ENCODE measurements at places on chromosomes 1 and 21.

DNA sequence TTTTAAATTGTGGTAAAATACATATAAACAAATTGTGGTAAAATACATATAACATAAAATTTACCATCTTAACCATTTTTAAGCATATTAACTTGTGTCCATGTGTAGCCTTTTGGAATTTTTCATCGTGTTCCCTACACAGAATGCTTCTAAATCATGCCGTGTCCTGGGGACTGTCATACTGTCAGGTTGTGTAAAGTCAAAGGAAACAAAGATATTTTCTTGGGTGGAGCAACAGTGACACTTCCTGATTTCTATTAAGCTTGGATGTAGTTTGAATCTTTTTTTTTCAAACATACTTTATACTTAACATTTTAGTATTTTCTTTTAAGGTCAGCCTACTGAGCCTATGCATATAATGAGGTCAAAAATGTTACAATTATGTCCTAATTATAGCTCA, 32.3 kb downstream of the DOP1B start:
- DNase-seq = no peak

- no peak for DNase-seq
Observed at GRCh38 chr1:21634806-21635535, 34.2 kb downstream of the RAP1GAP start.

GRCh38 chr1:103177108-103177775, 68.9 kb upstream of the COL11A1 start:
- no peak for DNase-seq

GRCh38 chr1:226575739-226576378, 27.3 kb downstream of the STUM start:
- DNase-seq = no peak

GRCh38 chr1:31425301-31426081, 12.5 kb downstream of the SERINC2 start:
- no peak for DNase-seq

DNA sequence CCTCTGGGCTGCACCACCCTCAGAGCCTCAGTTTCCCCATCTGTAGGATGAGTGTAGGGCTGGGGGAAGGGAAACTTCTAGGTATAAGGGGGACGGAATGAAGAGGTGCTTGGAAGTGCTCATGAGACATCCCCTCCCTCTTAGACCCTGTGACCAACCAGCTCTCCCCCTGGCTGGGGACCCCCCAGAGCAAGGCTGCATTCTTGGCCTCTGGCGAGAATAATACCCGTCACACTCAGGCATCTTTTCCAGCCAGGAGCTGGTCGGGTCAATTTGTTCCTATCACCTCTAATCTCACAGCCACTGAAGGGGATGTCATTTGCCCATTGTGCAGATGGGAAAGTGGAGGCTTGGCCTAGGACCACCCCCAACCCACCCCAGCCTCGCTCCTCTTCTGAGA, 443.0 kb downstream of the PTPRU start:
- DNase-seq = no peak

DNA sequence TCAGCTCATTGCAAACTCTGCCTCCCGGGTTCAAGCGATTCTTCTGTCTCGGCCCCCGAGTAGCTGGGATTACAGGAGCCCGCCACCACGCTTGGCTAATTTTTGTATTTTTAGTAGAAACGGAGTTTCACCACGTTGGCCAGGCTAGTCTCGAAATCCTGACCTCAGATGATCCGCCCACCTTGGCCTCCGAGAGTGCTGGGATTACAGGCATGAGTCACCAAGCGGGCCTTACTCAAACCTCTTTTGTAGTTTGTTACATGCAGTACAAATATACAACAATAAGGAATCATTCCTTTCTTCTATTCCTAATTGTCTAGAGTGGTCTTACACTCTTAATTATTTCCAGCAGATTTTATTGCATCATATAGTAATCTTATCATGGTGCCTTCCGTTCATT, 16.6 kb downstream of the SPATA17 start:
- no peak for DNase-seq

- no peak for DNase-seq
Observed at GRCh38 chr1:27868556-27868931, 3.8 kb upstream of the THEMIS2 start.

DNA sequence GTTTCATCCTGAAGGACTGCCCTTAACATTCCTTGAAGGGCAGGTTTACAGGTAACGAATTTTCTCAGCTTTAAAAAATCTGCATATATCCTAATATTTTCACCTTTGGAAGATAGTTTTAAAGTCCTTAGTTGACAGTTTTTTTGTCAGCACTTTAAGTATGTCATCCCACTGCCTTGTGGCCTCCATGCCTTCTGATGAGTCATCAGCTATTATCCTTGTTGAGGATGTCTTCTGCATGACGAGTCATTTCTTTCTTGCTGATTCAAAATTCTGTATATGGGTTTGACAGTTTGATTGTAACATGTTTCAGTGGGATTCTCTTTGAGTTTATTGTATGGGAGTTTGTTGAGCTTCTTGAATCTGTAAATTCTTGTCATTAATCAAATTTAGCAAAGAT, 500.6 kb downstream of the DISC1 start:
- no peak for DNase-seq

DNA sequence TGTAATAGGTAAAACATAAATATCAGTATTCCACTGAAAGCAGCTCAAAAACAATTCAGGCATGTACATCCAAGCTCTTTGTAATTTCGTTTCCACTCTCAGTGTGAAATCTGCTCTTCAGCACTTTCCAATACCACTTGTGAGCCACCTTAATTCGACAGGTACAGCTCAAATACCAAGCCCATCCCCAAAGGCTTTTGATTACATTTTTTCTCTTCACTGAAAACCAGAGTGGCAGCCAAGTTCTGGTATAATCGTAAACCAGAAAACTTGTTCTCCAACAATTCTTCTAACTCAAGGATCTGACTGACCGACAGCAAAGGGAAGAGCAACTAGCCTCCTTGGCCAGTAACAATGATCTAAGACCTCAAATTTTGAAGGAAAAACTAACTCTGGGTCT, 36.8 kb downstream of the FBXO42 start:
- no peak for DNase-seq

DNA sequence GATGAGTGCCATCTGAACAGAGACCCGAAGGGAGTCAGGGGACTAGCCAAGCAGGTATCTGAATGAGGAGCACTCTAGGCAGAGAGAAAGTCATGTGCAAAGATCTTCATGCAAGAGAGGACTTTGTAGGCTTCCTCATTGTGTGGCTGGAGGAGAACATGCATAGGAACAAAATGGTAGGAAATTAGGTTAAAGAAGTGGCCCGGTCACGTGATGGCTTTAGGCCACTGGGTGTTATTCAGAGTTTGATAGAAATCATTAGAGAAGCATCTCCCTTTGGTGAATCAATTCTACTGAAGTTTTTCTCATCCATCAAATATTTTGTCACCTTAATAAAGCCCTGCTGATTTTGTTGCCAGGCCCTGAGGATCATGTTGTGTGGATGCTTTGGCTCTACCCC, 45.8 kb upstream of the KCTD3 start:
- no peak for DNase-seq

GRCh38 chr1:69527273-69527672, 40.4 kb upstream of the LRRC7 start:
- DNase-seq = no peak

DNA sequence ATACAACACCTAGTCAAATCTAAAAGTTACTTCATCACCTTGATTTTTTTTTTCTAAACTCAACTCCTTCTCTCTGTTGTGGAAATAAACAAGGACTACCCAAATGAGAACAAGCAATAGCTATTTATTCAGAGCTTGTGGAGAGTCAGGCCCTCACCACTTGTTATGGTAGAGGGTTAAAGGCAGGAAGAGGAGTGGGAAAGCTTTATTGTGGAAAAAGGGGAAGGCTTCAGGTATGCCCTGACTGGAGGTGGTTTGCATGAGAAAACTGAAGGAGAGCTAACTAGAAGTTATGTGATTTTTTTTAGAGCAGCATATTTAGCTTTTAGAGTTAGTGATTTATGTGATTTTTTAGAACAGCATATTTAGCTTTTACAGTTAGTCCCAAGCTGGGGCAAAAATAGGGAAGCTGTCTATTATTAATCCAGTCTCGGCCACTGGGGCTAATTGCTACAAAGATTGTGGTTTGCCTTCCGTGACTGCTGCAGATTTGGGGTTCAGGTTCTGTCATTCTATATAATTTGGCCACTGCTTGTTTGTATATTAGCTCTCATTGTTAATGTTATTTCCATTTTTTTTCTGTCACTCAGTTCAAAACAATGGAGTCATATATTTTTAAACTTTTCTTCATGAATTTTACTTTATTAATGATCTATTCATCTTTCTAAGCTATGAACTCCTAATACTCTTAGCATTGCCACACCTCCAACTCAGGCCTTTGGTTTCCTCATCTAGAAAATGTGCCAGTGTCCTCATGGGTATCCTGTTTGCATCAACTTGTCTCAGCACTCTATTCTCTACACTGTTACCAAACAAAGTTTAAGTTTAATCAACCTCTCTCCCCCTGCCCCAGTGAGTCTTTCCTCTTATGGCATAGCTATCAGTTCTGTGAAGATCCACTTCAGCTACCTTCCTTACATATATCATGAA, 713.0 kb downstream of the BRINP3 start:
- DNase-seq = no peak

DNA sequence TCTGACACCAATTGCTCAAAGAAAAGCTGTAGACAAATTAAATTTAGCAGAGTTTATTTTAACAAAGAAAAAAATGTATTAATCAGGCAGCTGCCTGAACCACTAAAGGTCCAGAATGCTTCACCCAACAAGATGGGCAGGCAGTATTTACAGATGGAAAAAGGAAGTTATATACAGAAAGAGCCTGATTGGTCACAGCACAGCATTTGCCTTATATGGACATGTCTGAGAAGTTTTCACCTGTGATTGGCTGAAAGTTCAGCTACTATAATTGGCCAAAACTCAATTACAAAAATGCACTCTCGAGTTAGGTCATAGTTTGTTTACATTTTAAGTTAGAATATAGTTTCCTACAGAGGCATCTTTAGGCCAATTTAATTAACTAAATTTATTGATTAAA, 15.1 kb upstream of the FMO1 start:
- DNase-seq = no peak

DNA sequence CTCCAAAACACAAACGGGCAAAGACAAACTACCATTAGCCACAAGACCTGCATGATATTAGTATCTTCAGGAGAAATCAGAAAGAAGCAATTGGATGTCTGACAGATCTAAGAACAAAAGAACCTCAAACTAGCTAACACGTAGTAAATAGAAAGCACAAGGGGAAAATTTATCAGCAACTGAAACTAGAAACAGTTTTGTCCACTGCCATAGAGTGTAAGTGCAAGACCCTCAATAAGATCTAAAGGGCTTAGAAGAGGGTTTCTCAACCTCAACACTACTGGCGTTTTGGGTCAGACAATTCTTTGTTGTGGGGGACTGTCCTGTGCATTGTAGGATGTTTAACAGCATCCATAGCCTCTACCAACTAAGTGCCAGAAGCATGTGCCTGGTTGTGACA, 54.0 kb downstream of the KLHL20 start:
- no peak for DNase-seq

DNA sequence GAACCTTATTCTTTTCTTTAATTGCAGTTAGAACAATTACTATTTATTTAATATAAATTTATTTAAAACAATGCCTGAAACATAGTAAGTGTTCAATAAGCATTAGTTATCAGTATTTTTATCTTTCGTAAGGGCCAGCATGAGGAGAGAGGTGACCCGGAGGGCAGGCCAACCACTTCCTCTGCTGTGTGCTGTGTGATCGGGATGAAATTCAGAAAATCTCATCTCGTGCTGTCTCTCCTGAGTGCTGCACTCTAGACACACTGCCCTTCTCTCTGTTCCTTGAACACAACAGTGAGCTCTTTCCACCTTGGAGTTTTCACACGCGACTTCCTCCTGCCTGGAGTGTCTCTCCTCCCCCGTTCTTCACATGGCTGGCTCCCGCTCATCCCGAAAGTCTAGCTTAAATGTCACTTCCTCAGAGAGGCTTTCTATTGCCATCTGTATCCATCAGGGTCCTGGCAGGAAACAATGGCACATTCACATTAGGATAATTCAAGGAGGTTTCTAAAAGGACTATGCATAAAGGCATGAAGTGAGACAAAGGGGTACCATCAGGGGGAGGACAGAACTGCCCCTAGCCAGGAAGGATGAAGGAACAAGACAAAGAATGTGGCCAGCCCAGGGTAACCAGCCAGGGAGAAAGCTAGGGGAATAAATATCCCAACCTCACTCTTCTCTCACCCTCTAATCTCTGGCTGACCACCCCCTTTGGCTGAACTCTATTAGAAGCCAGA, 142.6 kb upstream of the GJB5 start:
- DNase-seq = no peak

DNA sequence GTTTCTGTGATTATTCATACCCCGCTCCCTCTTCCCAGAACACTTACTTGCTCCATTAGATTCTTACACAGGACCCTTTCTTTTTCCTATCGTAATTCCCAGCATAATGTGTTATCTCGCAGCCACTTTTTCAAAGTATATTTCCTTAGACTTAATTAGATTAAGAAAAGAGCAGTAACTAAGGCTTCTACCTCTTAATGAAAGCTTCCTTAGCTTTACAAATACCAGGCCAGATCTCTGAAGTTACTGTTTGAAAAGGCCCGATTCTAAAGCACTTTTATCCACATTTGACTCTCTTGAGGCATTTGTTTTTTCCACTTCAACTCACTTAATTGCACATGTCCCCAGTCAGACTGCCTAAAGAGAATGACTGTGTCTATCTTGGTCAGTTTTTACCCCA, 1264.3 kb upstream of the ADGRL2 start:
- DNase-seq = no peak

DNA sequence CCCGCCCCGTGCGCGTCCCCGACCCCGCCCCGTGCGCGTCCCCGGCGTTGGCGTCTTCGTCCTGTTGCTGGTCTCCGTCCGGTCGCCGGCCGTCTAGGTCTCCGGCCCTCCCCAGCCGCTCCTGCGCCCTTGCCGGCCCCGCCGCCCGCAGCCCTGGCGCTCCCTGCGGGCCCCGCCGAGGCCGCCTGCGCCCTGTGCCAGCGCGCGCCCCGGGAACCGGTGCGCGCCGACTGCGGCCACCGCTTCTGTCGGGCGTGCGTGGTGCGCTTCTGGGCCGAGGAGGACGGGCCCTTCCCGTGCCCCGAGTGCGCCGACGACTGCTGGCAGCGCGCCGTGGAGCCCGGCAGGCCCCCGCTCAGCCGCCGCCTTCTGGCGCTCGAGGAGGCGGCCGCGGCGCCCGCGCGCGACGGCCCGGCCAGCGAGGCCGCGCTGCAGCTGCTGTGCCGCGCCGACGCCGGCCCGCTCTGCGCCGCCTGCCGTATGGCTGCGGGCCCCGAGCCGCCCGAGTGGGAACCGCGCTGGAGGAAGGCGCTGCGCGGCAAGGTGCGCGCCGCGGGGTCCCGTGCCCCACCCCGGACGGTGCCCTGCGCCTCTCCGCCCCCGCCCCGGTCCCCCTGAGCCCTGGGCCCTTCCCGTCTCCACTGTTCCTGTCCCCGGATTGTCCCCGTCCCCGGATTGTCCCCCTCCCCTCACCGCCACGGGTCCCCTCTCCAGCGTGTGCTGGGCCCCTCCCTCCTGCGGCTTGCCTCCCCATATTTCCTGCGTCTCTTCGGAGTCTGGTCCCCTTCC, at the start of gene RNF187:
Gene RNF187 (plus strand): TSS at position 47 of the 789 bp plus-strand sequence.
- DNase-seq = peak; percentile 92

- DNase-seq = no peak
Observed at GRCh38 chr21:44720170-44720569, 8.8 kb upstream of the TSPEAR start.

All from GM10248 (cell line).